GM04504 (cell line): ENCODE measurements at places on chromosomes 7 and 10.
A peak's percentile ranks its signal among the peaks of the same experiment; 100 is the strongest.

- no peak for DNase-seq
Observed at GRCh38 chr7:90773269-90773668, 177.1 kb downstream of the CDK14 start.

GRCh38 chr7:128053023-128053422, 21.8 kb upstream of the LRRC4 start:
- DNase-seq, result no peak

DNA sequence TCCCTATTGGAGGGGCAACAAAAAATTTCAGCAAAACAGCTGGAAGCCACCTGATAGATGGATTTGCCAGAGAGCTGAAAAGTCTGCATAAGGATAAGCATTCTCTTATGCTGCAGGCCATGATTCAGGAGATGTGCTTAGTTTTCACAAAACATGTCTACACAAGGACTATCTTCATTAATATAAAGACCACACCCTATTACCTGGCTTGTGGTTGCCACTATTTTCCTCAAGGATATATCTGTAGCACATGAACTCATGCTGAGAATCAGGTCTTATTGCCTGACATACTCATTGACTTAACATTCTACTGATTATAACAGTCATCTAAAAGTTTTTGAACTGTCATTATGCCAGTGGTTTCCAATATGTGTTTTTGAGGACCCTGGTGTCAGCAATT, 7.1 kb upstream of the COL17A1 start:
- DNase-seq, result no peak

DNA sequence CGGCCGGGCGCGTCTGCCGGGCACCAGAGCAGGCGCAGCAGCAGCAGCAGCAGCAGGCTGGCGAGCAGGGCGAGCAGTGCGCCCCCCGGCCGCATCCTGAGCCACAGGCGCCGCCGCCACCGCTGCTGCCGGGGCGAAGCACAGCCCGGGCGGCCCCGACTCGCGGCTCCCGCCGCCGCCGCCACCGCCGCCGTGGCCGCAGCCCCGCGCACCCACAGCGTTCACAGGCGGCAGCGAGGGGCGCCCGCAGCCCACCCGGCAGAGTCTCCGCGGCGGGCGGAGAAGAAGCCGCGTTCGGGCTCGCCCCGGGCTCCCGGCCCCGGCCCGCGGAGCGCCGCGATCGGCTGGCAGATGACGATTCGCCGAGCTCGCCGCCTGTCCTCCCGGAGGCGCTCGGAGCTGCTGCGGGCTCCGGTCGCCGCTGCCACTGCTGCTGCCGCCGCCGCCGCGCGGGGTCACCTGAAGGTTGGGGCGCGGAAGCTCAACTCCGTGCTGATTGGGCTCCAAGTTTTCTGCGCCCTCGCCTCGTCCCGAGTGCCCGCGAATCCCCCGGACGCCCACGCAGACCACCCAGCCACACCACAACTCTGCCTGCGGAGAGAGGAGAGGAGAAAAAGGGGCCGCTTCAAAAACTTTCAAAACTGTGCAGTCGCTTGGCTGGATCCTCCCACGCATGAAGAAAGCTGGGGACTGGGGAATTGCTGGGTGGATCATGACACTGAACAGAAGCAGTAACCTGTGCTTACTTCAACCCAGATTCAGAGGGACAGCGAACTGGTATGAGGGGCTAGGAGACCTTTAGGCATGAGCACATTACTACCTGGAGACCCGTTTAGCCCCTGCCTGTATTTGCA, at the start of gene ST8SIA6:
Gene ST8SIA6, minus strand, starts transcription at position 435 of the 854 bp plus-strand sequence. Its CDS starts 340 bp downstream, at position 95.
- DNase-seq, result peak; percentile 24

- DNase-seq, result no peak
Observed at GRCh38 chr10:32167450-32167849, 111.2 kb upstream of the KIF5B start.

GRCh38 chr7:18684916-18685315, 189.4 kb downstream of the HDAC9 start:
- DNase-seq, result no peak

DNA sequence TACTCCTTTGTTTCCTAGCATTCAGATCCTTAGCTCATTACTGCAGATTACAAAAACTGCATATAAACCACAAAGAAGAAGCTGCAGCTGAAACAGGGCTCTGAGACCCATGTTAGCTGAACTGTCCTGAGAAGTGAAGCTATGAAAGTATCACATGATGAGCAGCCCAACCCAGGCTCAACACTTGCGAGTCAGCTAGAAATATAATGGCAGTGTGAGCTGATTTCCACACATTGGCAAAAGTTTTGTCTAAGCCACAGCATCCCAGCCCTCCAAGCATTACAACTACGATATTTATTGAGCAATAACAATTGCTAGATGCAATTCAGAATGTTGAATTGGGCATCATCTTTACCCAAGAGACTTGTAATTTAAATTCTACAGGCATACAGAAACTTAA, 34.5 kb upstream of the SKAP2 start:
- DNase-seq, result no peak

- DNase-seq, result no peak
Observed at GRCh38 chr10:71854031-71854430, 3.0 kb upstream of the PSAP start.

- DNase-seq, result no peak
Observed at GRCh38 chr10:121608469-121609190, 10.4 kb upstream of the FGFR2 start.

DNA sequence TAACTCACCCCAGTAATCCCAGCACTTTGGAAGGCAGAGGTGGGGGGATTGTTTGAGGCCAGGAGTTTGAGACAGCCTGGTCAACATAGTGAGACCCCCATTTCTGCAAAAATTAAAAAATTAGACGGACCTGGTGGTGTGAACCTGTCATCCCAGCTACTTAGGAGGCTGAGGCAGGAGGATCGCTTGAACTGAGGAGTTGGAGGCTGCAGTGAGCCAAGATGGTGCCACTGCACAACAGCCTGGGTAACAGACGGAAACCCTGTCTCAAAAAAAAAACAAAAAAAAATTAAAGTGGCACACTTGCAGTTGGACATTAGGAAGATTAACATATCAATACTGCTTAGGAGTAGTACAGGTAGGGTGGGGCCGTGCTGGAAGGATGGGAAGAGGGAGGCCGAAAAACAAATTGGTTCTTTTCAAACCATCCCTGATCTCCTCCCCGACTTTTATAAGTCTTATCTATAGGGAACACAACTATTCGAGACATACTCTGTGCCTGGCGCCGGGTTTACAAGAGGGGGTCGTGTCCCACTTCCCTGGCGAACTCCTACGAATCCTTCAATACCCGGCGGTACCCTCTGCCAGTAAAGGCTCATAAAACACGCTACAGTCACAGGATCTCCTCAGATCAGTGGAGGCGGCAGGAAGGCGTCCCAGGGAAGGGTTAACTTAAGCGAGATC, 628 bp downstream of the TAF6 start:
- no peak for DNase-seq

DNA sequence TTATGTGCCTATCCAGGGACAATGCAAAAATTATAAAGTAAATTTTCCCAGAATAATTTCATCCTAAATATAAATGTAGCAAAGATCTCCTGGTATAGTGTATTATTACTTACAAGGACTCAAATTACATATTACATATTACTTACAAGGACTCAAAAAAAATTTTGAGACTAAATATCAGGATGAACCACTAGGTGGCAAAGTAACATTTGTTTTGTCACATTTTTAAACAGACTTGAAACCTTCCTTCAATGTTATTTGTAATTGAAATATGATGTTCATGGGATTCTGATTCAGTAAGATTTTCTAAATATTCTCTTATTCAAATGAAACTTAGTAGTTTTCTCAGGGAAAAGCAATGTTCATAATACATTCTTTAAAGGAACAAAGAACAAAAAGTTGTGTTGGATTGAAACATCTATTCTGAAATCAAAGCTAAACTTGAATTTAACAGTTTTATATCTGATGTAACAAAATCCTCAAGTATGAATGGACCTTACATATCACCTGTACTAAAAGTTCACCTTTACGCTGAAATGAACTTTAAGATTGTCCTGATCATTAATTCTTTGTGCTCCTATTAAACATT, 74.3 kb upstream of the GNAI1 start:
- peak; percentile 25 for DNase-seq

DNA sequence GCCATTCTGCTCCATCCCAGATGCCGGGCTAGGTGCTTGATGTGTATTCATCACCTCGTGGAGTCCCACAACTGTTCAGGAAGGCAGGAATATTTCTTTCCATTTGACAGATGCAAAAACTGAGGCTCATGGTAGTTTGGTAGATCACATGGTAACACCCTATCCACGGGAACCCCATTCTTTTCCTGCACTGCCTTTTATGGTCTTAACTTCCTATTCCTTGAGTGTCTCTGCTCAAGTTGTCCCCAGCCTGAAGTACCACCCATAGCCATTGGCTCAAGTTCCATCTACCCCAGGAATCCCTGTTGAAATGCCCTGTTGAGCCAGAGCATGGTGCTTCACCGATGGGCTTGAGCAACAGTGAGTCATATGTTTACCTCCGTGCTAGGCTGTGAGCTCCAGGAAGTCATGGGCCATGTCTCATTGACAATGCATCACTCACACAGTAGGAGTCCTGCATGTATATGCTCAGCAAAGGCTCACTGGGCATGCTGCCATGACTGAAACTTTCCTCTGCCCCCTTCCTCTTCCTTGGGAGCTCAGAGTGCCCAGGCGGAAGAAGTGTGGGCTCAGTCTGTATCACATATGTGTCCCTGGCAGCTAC, 71.7 kb upstream of the ADAM12 start:
- DNase-seq, result peak; percentile 87

DNA sequence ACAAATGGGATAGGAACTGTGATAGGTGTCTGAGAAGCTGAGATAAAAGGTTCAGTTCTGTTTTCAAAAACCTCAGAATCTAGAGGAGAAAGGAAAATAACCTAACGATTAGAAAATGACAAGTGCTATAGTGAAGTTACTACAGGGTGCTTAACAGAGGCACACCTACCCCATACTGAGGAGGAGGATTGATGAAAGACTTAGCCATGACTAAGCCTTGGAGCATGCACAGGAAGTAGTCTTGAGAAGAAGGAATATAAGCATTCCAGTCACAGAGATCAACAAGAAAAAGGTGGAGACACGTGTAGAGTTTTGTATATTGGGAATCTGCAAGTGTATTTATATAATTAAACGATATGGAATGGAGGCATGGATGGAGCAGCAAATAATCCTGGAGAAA, 1225.5 kb upstream of the CELF2 start:
- DNase-seq, result no peak

DNA sequence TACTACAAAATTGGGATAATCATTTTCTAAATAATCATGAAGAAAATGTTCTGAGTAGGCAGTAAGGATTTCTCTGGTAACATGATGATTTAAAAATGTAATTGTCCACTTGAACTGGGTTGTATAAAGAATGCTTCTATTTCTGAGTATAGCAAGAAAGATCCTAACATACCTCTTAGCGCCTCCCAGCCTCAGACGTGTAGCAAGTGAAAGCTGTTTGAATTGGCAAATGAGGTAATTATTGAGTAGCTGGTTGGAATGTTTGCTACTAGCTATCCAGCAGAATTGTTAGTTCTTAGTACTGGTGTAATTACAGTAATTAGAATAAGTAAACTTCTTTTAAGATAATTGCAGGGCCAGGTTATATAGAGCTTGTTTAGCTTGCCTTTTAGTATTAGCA, 47.9 kb downstream of the SEPTIN7 start:
- DNase-seq, result no peak

DNA sequence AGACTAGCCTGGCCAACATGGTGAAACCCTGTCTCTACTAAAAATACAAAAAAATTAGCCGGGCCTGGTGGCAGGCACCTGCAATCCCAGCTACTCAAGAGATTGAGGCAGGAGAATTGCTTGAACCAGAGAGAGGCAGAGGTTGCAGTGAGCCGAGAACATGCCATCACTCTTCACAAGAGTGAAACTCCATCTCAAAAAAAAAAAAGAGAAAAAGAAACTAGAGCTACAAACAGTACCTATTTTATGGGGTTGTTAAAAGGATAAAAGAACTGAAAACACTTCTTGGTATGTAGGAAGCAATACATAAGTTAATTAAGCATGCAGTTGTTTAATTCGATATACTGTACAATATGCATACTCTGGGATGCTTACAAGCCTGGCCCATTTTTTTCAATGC, 216.9 kb downstream of the SORCS1 start:
- no peak for DNase-seq

- no peak for DNase-seq
Observed at GRCh38 chr7:45699726-45700390, 125.7 kb downstream of the ADCY1 start.

DNA sequence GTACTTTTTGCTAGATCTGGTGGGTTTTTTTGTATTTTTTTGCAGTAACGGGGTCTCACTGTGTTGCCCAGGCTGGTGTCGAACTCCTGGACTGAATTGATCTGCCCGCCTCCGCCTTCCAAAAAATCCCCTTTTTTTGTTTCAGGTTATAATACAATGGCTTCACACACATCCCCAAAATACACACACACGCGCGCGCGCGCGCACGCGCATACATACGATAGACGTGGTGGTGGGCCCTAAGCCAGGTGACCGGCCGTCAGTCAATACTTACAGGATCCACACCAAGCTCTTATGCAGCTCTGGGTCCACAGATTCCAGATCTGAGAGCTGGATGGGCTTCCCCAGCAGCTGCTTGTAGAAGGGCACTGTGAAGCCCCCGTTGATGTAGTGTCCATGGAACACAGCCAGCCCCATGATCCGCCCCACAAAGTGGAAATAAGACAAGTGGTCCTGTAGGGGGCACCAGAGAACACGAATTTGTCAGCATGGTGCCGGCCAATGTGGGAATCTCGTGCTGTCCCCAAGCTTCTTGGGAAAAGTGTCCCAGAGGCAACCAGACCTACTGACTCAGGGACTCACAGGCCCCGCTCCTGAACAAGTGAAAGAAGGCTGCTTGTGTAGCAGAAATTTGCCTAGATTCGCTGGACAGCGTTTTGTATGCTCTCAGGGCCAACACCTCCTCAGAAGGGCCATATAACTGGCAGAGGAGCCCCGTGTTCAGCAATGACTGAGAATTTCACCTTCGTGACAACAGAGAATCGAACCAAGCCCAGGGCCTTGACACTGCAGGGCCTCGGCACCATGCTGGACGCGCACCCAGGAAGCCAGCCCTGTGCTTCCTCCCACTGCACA, 103.6 kb downstream of the SMURF1 start:
- peak; percentile 76 for DNase-seq

DNA sequence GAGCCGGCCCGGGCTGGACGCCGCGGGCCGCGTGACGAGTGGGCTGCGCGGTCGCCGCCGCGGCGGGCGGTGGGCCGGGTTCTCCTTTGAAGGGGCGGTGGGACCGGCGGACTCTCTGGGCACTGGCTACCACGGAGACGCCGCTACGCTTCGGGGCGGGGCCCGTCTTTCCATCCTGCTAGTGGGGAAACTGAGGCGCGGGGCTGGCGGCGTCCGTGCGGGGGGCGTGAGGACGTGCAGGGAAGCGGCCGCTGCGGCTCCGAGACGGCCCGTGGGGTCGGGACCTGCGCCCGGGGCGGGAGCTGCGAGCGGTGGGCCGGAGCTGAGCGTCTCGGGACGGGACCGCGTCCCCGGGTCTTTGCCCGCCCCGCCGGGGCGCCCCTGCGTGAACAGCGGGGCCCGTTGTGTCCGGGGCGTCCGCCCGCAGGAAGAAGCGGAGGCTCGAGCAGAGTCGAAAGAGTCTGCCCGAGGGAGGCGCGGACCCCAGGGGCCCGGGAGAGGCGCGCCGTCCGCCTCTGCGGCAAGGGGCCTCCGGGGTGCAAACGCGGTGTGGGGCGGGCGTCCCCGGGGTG, 548 bp upstream of the BNIP3 start:
- no peak for DNase-seq
